ENCODE measurements at places on chromosomes 6 and 20.

- DNase-seq, result peak; percentile 95
Measured at GRCh38 chr6:119147101-119148053, 68.9 kb upstream of the FAM184A start.

- DNase-seq, result peak; percentile 87
Measured at GRCh38 chr6:3841711-3842565, 7.2 kb upstream of the FAM50B start.

DNA sequence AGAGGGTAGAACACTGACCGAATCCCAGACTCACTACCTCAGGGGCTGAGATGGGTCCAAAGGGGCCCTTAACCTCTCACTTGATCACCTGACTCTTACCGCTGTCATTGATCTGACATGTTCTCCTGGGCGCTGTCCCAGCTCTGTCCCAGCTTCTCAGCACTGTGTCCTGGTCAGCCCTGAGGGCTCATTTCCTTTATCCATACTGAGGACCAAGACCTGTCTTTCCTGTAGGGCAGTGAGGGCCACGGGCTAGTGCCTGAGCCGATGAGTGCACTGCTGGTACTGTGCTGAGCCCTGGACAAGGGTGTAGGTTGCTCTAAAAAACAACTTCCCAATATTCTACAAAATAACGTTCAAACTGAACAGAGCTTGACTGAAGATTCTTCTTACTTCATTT is 131.5 kb downstream of the MTHFD1L start:
- no peak for DNase-seq

GRCh38 chr20:62171245-62171644 is 11.6 kb upstream of the MTG2 start:
- DNase-seq, result no peak

- peak; percentile 14 for DNase-seq
Measured at GRCh38 chr20:14561741-14562221, 224.4 kb upstream of the FLRT3 start.

DNA sequence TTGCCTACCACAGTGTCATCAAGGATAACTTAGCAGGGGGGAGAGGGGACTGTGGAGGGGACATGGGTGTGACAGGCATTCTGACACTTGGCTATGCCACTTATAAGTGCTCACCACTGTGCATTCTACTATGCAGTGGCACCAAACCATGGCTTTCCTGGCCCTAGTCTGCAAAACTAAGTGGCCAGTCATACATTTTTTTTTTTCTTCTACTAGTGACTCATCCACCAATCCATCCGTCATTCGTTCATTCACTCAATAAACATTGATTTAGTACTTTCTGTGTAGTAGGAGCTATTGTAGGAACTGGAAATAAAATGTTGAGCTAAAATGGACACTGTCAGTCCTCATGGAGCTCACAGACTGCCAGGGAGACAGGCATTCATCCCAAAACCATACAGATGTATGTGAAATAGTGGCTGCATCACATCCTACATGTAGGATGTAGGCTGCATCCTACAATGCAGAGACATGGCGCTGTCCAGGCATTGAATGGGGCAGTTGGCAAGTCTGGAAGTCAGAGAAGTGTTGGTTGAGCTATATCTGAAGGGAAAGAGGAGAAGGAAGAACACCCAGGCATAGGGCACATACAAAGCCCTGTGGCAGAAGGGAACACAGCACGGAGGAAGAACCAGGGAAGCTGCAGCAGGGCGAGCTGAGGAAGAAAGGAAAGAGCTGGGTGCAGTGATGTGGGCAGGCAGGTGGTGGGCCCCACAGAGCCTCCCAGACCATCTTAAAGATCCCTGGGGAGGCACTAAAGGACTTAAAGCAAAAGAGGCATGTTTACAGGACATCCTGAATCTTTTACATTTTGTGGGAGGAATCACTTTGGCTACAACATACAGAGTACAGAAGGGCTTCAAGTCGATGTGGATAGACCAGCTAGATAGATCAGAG is 224.4 kb downstream of the UST start:
- peak; percentile 46 for DNase-seq

DNA sequence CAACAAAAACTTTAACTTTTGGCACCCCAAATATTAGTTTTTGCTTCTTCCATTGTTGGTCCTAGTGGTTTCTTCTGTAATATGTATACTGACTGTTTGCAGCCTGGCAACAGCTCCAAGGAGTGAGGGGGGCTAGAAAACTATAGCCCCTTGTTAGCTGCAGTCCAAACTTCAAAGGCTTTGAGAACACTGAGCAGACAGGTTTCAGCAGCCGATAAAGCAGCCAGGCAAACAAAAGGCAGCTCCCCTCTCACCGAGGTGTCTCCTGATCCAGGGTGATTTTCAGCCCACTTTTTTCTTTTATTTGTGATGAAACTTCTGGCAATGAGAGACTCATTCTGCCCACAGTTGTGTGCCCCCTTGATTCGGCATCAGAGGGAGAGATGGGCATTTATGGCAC is 80.7 kb downstream of the OLIG3 start:
- no peak for DNase-seq

- DNase-seq, result no peak
Measured at GRCh38 chr6:80535914-80536565, 429.6 kb downstream of the BCKDHB start.

- DNase-seq, result no peak
Measured at GRCh38 chr20:46251211-46251673, 57.1 kb downstream of the CDH22 start.

- DNase-seq, result no peak
Measured at GRCh38 chr6:111486921-111487320, 3.9 kb upstream of the REV3L start.

DNA sequence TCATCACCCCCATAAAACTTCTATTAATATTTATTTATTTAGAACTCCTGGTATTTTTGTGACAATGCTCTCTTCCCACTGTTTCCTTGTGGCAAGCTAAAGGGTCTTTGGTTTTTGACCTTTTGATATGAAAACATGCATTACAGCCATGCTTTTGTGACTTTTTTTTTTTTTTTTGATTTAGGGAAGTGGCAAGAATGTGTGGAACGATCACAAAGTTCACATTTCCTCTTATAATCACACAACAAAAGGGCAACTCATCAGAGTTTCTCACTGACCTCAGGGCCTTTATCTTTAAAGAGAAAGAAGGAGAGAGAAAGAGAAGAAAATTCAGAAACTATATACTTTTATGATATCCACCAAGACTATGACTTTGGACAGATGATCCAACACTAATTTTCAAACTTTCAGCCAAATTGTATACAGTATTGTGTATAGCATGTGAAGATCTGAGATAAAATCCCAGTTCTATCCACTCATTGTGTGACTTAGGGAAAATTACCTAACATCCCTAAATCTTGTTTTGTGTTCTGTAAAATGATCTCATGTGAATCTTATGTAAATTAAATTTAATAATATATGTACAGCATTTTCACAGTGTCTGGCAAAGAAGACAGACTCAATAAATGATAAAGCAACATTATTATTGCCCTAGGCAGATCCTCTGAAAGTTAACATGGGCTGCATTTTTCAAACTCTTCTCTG is 106.8 kb upstream of the MARCKS start:
- no peak for DNase-seq

DNA sequence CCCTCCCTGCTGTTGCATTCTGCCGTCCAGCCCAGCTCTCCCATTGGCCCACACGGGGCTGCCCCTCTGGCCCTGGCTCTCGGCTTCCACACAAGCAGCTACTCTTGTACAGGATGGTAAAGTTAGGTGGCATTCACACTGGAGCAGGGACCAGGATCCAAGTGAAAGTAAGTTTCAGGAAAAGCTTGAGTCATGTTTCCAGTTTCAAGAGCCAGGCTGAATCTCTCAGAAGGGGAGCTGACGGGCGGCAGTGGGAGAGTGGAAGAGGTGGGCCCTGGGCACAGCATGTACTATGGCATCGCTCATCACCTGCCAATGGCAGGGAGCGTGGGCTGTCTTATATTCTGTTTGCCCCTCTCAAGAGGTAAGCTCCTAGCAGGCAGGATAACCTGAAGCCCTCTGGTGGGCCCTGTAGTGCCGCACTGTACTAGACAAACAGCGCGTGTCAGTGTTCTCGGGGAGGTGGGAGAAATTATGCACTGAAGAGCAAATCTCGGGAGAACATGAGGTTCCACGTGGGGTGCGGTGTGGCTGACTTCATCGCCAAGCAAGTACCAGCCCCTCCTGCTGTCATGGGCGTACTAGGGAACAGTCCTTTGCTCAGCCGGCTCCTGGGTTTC is 241.5 kb downstream of the NRN1 start:
- peak; percentile 12 for DNase-seq

DNA sequence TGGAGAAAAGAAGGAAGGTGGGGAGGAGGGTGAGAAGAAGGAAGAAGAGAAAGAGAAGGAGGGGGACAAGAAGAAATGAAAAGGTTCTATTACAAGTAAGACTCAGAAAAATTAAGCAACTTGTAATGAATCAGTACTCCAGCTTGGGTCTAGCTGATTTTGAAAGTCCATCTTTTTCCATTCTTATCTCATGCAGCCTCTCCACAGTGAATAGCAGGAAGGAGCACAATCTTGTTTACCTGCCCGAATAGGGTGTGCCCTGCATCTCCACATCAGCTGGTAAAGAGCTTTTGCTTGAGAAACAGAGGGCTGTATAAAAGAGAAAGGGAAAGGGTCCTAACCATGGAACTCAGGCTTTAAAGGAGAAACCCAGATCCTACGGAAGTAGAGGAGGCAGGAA is 348.8 kb downstream of the TPBG start:
- no peak for DNase-seq

GRCh38 chr6:141035312-141036200 is 1097.2 kb upstream of the GJE1 start:
- no peak for DNase-seq

GRCh38 chr6:123841067-123841896 is 37.6 kb downstream of the NKAIN2 start:
- no peak for DNase-seq

GRCh38 chr6:113622254-113622653 is 234.9 kb upstream of the MARCKS start:
- DNase-seq, result no peak
